ENCODE measurements at places on chromosomes 1 and 21.

DNA sequence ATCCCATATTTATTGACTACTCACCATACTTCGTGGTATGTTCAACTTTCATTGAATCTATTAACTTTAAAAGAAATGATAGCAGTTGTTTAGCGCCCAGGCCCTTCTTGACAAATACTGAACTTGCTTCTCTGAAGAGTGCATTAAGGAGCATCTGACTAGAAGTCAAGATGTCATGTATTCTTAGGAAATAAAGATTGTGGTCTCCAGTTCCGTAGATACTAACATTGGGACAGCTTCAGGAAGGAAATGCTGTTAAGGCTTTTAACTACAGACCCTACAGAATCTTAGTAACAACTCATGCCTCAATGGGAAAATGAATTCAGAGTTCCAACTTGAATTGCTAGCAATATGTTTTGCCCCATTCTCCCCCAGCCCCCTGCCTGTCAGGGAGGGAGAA is 14.8 kb downstream of the LYST start:
- no peak for DNase-seq

- DNase-seq, result no peak
Measured at GRCh38 chr1:233427907-233428306, 100.4 kb downstream of the MAP3K21 start.

DNA sequence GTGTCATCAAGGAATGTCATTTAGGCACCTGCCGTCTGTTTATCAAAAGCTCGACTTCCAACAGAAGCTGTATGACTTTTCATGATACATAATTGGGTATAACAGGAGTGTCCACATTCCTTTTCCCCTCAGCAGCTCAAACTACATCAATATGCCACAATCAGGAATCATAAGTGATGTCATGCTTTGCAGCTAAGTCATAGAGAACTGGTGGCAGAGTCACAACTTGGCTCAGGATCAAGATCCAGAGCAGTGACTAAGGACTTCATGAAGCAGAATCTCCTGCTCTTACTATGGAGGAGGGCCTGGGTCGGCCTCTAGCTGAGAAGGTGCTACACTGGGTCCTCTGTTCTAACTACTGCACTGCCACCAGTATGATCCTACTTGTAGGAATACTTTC is 36.5 kb upstream of the AGBL4 start:
- peak; percentile 59 for DNase-seq

DNA sequence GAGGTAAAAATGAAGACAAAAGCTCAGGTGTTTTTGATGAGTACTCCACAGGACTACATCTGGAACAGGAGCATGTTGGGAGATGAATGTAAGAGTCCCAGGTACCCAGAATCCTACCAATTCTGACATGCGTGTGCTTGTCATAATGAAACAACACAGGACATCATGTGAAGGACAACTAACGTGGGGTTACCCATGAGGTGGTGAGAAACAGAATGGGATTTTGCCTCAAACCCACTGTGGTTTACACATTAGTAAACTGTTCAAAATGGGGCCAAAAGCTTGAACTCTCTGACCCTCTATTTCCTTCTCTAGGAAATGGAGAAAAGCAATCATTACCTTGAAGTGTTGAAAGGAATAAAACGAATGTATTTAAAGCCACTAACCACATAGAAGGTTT is 266.2 kb downstream of the RGS7 start:
- DNase-seq, result no peak

DNA sequence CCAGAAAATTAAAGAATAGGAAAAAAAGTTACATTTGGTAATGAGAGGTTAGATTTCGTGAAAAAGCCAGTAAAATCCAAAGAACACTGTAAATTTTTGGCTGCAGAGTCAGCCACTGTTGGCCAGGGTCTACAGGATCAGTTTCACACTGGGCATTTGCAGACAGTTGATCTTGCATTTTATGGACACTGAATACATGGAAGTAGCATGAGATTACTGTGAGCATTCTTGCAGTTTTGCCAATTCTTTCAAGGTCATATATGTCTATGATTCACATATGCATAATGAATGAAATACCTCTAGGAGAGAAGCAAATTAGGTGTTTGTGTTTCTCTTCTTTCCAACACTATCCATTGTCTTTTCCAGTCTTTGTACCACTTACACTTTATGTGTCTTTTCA is 200.8 kb upstream of the DPYD start:
- no peak for DNase-seq

Data from lung (tissue), 17 donors.